ENCODE measurements at places on chromosomes 16 and 17.

DNA sequence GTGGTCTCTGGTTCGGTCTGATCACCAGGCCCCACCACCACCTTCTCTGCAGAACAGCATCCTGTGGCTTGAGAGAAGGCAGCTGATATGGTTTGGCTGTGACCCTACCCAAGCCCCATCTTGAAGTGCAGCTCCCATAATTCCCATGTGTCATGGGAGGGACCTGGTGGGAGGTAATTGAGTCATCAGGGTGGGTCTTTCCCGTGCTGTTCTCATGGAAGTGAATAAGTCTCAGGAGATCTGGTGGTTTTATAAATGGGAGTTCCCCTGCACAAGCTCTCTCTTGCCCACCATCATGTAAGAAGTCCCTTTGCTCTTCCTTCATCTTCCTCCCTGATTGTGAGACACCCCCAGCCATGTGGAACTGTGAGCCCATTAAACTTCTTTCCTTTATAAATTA is 352.3 kb upstream of the CDH5 start:
- no peak for DNase-seq

DNA sequence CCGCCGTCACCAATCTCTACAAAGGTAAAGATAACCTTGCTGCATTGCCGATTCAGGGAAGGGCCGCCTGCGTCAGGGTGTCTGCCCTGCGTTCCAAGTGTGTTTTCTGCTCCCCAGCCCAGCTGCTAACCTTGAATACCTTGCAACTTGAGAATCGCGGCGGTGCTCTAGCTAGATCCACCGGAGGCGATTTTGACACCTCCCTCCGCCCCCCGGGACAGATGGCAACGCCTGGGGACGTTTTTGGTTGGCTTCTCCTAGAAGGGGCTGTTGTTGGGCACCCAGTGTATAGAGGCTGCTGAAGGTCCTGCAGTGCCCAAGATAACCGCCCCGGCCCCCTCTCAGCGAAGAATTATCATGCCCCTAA is 1.5 kb downstream of the HAPSTR1 start:
- DNase-seq = no peak

DNA sequence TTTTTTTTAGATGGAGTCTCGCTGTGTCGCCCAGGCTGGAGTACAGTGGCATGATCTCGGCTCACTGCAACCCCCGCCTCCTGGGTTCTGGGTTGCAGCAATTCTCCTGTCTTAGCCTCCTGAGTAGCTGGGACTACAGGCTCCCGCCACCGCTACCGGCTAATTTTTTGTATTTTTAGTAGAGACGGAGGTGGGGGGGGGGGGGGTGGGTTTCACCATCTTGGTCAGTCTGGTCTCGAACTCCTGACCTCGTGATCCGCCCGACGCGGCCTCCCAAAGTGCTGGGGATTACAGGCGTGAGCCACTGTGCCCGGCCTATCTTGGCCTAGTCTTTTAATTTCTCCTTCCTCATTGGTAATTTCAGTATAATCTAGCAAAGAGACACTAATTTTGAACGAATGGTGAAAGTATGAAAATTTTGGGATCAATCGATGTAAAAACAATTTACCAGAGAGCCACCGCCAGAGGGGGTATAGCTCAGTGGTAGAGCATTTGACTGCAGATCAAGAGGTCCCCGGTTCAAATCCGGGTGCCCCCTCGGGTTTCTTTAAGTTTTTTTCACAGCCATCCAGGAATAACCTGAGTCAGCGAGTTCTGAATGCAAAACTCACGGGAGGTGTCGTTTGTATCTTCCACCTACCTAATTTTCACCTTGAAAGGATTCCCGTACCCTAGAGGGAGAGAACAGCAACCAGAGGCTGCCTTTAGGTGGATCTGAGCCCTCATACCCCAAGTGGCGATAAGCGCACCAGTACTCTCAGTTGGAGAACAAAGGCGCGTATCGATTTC is 2.5 kb upstream of the LASP1 start:
- no peak for DNase-seq

DNA sequence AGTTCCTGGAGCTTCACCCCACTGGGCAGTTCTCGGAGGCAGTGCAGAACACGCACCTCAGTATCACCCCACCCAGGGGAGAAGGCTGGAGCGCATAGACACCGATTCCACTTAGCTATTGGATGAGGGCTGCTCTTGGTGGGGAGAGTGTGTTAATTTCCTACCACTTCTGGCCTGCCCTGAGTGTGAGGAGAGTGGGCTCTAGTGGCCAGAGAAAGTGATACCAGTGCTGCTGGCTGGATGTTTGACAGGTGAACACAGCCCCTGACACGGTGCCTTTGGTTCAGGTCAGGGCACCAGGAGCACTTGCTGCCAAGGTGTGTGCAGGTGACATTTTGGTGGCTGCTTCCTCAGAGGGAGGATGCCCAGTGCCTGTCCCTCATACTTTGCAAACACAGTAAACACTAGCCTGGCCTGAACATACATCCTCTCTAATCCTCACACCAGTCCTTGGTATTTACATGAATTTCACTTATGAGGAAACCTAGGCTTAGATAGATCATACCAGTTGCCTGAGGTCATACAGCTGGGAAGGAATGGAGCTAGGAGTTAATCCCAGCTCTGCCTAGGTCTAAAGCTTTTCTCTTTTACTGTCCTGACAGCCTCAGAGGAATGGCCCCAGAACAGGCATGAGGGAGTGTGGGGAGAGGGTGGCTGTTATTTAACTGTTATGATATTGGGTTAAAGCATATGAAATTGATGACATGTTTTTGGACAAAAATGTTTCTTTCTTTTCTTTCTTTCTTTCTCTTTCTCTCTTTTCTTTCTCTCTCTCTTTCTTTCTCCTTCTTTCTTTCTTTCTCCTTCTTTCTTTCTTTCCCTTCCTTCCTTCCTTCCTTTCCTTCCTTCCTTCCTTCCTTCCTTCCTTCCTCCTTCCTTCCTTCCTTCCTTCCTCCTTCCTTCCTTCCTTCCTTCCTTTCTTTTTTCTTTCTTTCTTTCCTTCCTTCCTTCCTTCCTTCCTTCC is 21.0 kb upstream of the ITGAX start:
- peak; percentile 6 for DNase-seq

GRCh38 chr17:64354824-64355535 is 35.7 kb downstream of the PECAM1 start:
- DNase-seq = no peak

DNA sequence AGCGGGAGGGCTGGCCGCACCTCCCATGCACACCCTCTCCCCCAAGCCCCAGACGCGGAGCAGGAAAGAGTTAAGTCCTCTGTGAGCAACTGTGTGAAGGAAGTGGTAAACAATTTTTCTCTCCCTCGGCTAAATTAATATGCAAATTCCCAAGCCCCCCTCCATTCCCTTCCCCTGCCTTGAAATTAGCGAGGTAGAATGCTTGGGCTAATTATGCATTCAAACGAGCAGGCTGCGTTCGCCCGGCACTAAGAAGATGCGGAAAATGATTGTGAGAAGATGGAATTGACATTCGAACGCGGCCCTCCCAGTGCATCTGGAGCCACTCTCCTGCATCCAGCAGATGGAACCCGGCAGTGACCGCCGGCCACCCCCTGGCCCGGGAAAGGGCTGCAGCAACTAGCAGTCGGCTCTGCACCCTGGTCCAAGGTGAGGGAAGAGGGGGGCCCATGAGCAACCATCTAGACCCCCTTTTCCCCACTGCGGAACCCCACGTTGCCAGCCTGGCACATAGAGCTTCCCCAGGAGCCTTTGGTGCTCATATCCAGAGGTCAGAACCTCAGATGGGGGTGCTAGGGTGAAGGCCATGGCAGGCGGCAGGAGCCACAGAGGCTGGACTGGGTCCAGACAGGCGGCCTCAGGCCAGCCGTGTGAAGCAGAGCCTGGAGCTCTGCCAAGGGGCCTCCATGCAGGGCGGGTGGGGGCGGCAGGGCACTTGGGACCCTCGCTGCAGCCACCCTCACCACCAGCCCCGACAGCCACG is 49.1 kb upstream of the ACSF3 start:
- DNase-seq = no peak

GRCh38 chr17:77319211-77320043 is 178.7 kb downstream of the SEC14L1 start:
- no peak for DNase-seq

DNA sequence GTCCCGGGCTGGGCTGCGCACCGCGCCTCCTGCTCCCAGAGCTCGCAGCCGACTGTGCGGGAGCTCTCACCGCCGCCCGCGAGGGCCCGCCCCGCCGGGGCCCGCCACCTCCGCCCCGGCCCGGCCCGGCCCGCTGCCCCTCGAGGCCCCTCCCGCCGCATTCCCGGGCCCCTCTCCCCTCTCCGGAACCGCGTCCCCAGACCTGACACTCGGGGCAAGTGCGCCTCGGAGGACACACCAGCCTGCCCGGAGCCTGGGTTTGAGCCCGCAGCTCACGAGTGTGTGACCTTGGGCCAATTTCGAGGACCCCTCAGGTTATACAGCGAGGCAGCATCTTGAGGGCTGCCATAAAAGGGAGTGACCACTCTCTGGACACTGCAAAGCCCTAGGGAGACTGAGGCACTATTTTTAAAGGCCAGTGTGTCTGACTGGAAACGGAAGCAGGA is 2.0 kb upstream of the GRIN2C start:
- no peak for DNase-seq

DNA sequence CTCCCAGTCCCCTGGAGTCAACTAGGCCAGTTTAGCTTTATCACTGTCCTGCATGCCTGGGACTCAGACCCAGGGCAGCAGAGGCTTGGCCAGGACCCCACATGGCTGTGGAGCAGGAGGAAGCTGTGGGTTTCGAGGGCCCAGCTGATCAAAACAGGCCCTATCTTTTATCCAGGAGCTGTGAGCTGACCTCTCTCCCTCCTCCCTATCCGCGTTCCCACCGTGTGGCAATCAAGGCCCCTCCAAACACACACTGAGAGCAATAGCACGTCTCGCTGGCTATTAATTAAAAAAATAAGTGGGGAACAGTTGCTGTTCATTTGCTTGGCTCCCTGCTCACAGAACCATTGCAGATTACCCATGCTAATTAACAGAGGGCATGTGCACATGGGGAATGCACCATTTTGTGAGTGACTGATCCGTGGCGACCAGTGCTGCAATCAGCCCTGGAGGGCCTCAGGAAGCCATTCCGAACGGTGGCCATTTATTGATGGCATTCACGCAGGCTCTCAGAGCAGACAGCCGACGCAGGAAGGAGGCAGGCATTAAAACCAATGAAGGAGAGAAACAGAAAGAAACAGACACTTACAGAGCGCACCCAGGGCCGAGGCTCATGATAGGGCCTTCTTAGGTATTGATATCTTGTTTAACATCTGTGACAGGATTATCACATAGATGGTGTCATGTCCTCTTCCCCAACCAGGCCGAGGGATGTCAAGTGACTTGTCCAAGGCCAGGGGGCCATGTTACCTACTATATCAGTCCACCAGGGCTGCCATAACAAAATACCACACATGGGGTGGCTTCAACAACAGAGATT is 157.1 kb downstream of the KATNIP start:
- no peak for DNase-seq

GRCh38 chr16:29986231-29986630 is 9.2 kb downstream of the HIRIP3 start:
- no peak for DNase-seq

- DNase-seq = no peak
Observed at GRCh38 chr17:11404431-11405276, 163.6 kb downstream of the SHISA6 start.

DNA sequence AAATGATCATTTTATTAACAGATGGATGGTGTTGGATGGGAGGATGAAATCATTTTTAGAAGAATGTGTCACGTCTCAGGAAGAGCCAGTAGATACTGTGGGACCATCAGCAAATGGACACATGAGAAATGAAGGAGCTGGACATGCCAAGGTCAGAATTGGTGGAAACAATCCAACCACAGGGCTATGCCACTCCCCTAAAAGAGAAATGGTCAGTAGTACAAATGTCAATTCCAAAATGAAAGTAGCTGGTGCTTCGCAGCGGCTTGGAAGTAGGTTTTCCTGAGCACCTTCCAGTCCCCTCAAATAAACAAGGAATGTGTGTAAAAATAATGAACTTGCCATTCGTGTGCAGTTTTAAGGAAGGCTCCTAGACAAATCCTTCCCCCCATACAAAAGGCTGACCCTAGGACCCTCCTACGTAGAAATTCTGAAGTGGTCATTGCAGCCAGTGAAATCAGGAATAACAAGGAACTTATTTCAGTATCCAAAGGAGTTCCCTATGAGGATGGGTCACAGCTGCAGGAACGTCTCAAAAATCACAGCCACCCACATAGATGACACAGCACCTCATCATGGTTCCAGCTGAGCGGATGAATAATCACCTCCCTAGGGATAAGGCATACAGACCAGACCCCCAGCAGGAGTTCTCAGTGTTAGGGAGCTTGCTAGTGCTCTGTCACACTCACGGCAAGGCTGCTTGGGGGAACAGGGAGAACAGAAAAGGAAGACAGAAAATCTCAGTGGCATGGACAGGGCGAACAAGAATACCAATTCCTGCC is 239.2 kb downstream of the HS3ST3A1 start:
- DNase-seq = no peak

DNA sequence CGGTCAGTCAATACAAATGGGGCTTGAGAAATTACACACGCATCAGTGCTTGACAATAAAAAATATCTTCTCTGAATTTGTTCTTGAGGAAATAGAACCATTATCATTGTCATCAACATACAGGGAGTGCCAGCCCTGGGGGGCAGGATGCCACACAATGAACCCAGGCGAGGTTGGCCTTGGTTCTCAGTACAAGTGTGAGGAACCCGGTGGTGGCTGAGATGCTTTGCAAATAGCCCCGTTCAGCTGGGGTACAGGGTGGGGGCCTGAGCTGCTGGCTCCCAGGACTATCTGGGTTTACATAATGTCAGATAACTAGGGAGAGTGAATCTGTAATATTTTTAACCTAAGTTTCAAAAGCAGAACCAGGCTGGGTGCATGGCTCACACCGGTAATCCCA is 112.8 kb upstream of the CDC42EP4 start:
- no peak for DNase-seq

DNA sequence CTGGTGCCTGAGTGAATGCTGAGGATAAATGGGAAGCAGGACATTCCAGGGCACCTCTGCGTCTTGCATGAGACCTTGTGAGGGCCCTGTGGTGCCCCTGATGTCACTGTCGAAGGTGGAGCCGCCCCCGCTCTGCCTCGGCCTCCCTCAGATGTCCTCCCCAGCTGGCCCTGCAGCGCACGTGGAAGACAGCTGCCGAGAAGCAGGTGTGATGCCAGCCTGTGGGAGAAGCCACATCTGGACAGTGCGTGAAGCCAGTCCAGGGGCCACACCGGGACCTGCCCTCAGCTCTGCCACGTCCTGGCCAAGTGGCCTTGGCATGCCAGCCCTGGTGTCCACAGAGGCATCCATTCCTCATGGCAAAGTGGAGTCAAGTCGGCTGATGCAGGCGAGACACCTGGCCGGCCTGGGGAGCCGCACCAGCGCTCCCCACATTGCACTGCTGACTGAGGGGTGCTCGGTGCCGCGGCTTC is 21.6 kb upstream of the METRNL start:
- no peak for DNase-seq

- DNase-seq = peak; percentile 90
Observed at GRCh38 chr17:40349895-40350688, 14.4 kb downstream of the GJD3 start.

GRCh38 chr16:88281858-88282563 is 100.7 kb upstream of the ZNF469 start:
- no peak for DNase-seq

Data from epithelial cell of prostate (primary cell).